ENCODE measurements at places on chromosomes 3 and 15. TPM values are rescaled to one million over a fixed set of nuclear protein-coding genes. Genes with fewer than 3 reads are reported as not detected.
A peak's percentile ranks its signal among the peaks of the same experiment; 100 is the strongest.

- no peak for DNase-seq
Measured at GRCh38 chr15:72195101-72195511, 2.5 kb downstream of the GRAMD2A start.

GRCh38 chr15:94576889-94577533 is 345.6 kb downstream of the MCTP2 start:
- no peak for DNase-seq

GRCh38 chr15:58352026-58352929 is 79.5 kb upstream of the LIPC start:
- DNase-seq: no peak

GRCh38 chr3:132352556-132353143 is 35.4 kb downstream of the ACP3 start:
- peak; percentile 86 for DNase-seq

DNA sequence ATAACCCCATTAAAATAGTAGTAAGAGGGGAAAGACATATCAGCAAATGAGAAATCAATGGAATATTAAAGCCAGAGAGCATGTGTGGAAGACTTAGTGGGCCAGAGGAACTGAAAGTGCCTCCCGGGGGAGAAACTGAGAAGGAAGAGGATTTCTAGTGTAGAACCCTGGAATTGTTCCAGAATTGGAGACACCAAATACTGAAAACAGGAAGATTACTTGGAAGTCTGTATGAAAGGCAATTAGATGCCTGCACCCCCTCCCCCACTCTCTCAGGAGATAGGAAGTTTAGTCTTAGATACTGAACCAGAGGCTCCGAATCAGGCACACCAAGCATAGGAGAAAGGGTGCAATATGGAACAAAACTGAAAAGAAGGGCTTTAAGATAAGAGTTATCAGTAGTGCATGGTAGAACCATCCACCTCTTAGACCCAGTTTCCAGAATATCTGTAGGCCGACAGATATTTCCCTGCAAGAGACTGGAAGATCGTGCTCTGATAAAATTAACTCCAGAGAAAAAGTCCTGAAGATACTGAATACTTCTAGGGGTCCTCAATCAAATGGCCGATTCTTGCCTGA is 32.4 kb downstream of the KLHL18 start:
- no peak for DNase-seq

GRCh38 chr3:66839508-66839907 is 158.6 kb upstream of the KBTBD8 start:
- no peak for DNase-seq

DNA sequence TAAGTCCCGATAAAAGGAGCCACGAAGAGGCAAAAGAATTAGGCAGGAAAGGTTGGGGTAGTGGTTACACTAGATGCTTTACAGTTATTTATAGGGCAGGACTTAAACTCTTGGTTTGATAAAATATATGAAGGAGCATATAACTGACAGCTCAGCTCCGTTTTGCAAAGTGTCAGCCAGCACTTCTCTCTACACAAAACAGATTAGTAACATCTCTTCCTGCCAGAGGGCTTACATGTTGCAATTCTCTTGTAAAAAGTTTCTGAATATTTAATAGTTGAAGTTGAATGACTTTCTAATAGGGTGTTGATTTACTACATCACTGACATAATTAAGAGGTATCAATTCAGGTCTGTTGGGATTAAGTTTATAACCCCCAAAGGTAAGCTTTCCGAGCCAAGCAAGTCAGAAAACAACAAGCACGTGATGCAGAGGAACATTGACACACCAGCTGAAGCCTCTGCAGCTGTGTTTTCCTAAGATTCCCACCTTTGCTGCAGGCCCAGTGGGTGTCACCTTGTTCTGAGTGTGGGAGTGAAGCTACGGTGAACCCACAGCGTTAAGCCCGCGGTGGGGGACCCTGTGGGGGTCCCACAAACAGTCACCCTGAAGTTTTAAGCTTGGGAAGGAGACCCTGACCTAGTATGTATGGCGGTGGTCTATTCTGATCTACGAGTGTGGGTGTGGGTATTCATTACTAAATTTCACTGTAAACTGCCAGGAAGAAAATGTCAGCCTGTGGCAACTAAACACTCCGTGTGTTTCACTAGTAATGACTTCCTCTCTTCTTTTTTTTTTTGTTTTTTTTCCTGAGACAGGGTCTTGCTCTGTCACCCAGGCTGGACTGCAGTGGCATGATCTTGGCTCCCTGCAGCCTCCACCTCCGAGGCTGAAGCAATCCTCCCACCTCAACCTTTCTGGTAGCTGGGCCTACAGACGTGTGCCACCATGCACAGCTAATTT is 22.0 kb upstream of the ATP13A3 start:
- no peak for DNase-seq

- no peak for DNase-seq
Measured at GRCh38 chr3:128597900-128598299, 52.7 kb downstream of the RPN1 start.

DNA sequence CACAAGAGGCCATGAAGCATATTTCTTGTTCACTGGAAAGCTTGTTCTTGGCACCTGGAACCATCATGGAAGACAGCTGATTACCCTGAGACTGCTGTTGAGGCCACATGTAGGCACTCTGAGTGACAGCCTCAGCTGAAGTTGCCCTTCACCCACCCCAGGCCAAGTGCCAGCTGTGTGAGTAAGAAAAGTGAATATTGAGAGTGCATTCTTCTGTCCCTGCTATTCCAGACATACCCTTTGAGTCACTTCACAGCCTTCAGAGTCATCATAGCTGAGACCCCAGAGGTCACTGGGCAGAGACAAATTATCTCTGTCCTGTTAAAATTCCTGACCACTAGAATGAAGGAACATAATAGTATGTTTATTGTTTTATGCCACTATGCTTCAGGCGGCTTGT is 79.6 kb downstream of the NFKBIZ start:
- DNase-seq: no peak

GRCh38 chr3:127665586-127665985 is 7.2 kb upstream of the ABTB1 start:
- no peak for DNase-seq

DNA sequence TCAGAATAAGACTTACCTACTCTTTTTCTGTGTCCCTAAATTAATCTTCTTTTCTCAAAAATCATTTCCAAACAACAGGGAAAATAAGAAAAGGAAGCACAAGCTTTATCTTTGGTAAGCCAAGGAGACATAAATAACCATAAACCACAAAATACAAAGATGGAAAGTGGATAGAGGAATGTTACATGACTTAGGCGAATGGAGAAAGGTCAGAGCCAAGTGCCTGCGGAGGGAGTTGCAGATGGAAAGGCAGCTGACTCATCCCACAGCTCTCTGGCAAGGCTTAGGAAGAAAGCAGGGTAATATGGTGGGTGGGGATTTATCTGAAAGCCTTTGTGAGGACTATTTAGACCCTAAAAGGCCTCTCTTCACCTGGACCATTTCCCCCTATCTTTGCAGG is 72.8 kb downstream of the GALK2 start:
- no peak for DNase-seq

GRCh38 chr3:8635125-8635524 is 9.5 kb downstream of the SSUH2 start:
- no peak for DNase-seq

GRCh38 chr3:57169108-57169507 is 4.0 kb upstream of the IL17RD start:
- no peak for DNase-seq

DNA sequence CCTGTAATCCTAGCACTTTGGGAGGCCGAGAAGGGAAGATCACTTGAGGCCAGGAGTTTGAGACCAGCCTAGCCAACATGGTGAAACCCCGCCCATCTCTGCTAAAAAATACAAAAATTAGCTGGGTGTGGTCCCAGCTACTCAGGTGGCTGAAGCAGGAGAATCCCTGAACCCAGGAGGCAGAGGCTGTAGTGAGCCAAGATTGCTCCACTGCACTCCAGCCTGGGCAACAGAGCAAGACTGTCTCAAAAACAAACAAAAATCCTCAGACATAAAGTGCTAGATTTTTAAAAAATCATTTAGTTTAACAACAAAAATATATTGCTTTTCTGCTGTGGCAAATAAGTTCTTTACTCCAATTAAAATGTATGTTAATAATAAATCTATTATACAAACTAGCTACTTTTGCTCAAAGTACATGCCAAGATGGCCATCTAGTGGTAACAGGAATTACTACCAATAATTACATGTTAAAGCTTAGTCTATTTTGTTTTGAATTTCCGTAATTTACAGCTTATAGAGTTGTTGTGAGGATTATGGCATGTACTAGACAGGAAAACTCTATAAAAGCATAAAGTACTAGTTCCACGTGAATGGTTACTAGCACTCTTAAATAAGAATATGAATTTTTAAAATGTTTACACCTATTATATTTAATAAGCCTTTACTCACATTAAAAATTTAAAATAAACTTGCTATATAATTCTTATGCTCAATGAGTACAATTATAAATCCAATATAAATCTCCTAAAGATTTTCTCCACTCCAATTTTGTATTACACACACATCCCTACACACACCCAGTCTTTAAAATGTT is 39.0 kb downstream of the GABPB1 start:
- DNase-seq: no peak

DNA sequence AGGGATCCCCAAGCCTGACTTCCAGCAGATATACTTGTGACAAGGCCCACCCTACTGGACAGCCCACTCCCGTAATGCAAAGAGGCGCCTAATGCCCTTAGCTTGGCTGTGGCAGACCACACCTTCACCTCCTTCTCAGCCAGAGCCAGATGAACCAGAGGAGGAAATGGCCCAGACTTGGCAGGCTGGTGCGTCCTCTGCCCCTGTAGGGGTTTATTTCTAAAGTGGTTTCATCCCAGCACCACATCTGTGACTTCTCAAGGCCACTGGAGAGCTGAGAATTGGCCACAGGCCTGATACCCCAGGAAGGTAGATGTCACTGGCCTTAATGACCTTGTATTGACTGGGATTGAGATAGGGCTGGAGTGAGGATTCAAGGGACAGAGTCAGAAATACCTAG is 29.5 kb downstream of the BOC start:
- no peak for DNase-seq

GRCh38 chr3:61682671-61683548 is 121.5 kb downstream of the PTPRG start:
- no peak for DNase-seq

- no peak for DNase-seq
Measured at GRCh38 chr3:122998206-122998605, 29.4 kb downstream of the SEMA5B start.

- DNase-seq: no peak
Measured at GRCh38 chr3:138349926-138350665, 1.7 kb downstream of the MRAS start.

DNA sequence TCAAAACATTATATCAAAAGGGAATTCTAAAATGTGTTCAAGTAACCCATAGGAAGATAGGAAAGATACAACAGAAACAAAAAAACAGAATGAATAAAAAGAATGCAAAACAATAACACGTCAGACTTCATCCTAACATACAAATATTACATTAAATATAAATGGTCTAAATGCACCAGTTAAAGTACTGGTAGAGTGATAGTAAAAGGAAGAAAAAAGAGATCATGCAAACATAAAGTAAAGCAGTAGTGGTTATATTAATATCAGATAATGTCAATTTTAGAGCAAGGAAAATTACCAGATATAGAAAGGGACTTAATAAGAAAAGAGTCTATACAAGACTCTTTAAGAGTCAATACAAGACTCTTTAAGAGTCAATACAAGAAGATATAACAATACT is 755.7 kb downstream of the MCTP2 start:
- DNase-seq: no peak

DNA sequence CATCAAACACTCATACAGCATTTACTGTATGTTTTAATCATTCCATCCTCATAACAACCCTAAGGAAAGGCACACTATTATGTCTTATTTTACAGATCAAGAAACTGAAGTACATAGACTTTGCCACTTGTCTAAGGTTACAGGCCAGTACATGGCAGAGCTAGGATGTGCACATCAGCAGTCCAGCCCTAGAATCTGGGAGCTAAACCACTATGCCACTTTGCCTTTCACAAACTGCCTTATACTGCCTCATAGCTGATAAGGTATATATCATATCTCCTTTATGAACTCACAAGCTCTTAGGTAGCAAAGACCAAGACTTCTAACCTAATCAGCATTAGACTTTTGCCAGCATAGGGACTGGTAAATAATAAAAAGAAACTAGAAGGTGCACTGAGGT is 49.1 kb downstream of the MYO9A start:
- no peak for DNase-seq

GRCh38 chr15:85960381-85960780 is 119.3 kb upstream of the AGBL1 start:
- no peak for DNase-seq

DNA sequence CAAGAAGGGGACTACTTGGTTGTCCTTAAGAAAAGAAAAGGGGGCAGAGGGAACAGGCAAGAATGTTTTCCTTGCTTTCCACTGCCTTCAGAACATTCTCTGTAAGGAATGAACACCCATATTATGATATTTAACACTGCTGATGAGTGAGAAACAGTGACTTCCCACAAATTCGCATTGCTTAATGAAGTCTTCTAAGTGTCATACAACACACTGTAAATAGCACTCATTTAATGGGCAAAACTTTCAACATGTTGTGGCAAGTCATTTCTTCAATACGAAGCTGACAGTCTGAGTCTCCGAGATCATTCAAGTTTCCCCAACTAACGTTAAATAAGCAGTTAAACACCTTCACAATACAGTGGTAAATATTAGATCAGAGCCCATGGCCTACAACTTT is 464.4 kb downstream of the SHQ1 start:
- no peak for DNase-seq

DNA sequence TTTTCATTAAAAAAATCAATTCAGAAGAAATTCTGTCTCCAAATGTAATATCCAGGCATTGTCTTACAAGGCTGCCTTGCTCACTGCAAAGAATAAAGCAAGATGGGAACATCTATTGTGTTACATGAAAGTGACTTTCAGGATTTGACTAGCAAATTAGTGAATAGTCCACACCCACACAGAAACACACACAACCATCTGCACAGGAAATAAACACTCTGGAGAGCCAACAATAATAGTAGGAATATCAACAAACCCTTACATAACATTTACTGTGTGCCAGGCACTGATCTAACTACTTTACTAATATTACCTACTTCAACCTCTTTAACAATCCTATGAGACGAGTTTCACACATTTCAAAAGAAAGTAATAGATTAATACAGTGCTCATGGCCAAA is 28.9 kb upstream of the ZNF385D start:
- DNase-seq: no peak

GRCh38 chr3:42979044-42979972 is at the start of gene GASK1A:
Gene GASK1A (plus strand): TSS chr3:42979311. CDS start chr3:42979643, 332 bp downstream.
- peak; percentile 46 for DNase-seq

WDR93 gene
- 0.14 TPM for total RNA-seq

MYZAP gene
- 18.8 TPM for total RNA-seq

PRSS50 gene
- not detected for total RNA-seq

ANKRD34C gene
- total RNA-seq: not detected

OIP5 gene
- 1.5 TPM for total RNA-seq

NDUFAF3 gene
- 61.0 TPM for total RNA-seq

TRH gene
- total RNA-seq: not detected

PP2D1 gene
- not detected for total RNA-seq

LYZL4 gene
- not detected for total RNA-seq

IL12A gene
- total RNA-seq: 0.27 TPM

EIF4G1 gene
- total RNA-seq: 256 TPM

WDR48 gene
- total RNA-seq: 37.5 TPM

SHF gene
- 14.9 TPM for total RNA-seq

All from mucosa of descending colon (tissue), 3 donors.